ENCODE measurements at places on chromosomes 2 and 18.

DNA sequence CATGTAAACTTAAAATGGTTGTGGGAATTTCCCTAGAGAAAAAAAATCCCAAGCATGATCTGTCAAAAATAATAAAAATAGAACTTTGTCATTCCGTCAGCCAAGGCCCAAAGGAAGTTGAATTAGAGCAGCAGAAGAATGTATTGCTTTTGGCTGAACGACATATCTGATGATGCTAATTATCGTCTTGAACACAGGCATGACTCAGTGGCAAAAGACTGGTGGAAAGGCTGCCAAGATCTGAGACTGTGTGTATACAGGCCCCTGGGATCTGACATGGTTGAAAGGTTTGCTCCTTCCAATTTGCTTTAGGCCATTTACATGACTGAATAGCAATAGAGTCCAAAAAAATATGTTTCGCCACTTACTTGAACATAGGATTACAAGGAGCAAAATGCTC, 1057.1 kb upstream of the CRIM1 start:
- no peak for DNase-seq

DNA sequence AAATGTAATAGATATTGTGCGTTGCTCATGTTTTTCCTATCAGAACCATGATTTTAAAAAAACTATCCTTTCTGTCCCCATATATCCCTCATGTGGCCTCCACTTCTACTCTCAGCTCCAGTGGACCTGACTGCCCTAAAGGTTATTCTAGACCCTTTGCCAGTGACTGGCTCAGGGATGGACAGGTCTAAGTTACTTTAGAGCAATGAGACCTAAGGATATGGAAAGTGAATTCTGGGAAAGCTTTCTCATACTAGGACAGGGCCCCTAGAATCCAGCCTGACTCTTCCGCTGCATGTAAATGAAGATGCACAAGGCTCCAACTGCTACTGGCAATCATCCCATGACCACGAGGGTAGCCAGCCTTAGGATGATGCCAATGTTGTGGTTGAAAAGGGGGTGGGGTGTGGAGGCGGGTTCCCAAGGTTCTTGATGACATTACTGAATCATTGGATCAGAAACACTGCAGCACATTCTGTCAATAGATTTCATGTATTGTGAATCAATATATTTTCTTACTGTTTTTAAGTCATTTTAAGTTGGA, 21.3 kb downstream of the C2orf69 start:
- DNase-seq: no peak

GRCh38 chr18:48581206-48581605, 42.4 kb downstream of the CTIF start:
- DNase-seq: no peak

DNA sequence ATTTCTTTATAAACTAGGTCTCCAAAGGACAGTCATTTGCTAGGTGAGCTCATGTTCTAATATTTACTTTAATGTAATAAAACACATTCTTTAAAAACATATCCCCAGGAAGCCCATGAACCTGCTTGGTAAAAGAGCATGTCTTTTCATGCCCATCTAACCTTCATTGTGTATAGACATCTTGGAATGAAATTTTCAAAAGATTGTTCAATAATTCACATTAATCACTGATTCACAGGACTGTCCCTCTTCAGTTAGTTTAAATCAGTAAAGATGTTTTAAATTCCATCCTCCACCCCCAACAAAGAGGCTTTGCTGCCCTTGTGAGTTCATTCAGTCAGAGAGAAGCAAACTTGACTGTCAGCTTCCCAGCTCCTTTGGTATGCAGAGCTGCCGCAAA, 633.4 kb upstream of the CELF4 start:
- no peak for DNase-seq

DNA sequence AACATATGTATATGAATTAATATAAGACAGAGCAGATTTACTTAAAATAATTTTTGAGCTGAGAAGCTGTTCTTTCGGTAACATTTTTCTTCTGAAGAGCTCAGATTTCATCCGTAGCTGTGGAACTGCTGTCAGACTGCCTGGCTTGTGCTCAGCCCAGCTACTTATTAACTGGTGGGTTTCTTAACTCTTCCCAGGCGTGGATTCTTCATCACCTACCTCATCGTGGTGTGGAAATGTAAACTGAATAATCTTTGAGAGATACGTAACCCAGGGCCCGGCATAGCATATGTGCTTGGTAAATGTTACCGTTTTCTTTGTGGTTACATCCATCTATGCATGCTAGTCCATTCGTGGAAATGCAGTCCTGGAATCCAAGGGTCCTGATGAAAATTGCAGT, 145.0 kb downstream of the MCFD2 start:
- no peak for DNase-seq
